Camera-type eye (tissue), 1 donor: ENCODE measurements at places on chromosomes 12 and 14. TPM values are rescaled to one million over a fixed set of nuclear protein-coding genes. Genes with fewer than 3 reads are reported as not detected.

Gene KRT78
- total RNA-seq: 2.6 TPM

Gene ADGRD1
- total RNA-seq: 17.2 TPM

Gene LRRIQ1
- 10.1 TPM for total RNA-seq

Gene SYNDIG1L
- total RNA-seq: 0.60 TPM

Gene JDP2
- 49.3 TPM for total RNA-seq

Gene CFAP54
- total RNA-seq: 4.7 TPM

Gene SART3
- total RNA-seq: 131 TPM

Gene FOXG1
- 1.2 TPM for total RNA-seq
